ENCODE measurements at places on chromosomes 16 and 17. TPM values are rescaled to one million over a fixed set of nuclear protein-coding genes. Genes with fewer than 3 reads are reported as not detected.
A peak's percentile ranks its signal among the peaks of the same experiment; 100 is the strongest.

The ENPP7 gene
- polyA plus RNA-seq, result not detected

The CMTM2 gene
- not detected for polyA plus RNA-seq

GRCh38 chr16:81939164-81940056 is 71.9 kb downstream of the SDR42E1 start:
- no peak for DNase-seq
- H3K27me3 ChIP-seq, result no peaks in the 10 kb centered on the region
- no peak overlapping the region for H3K4me3 ChIP-seq

DNA sequence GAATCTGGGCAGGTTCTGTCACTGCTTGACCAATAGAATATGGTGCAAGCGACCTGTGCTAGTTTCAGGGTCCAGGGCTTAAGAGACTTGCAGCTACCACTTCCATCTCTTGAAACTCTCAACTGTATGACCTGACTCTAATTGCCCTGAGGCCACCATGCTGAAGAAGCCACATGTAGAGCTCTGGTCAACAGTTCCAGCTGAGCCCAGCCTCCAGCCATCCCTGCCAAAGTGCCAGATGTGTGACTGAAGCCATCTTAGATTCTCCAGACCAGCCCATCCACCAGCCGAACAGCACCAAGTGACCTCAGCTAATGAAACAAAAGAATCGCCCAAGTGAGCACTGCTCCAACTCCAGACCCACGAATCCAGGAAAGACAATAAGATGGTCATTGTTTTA is 3.4 kb upstream of the MT2A start:
- no peak for DNase-seq
- peaks cover 33% of the 10 kb centered on the region for H3K4me1 ChIP-seq
- H3K27me3 ChIP-seq, result no peaks in the 10 kb centered on the region
- H3K27ac ChIP-seq, result peak overlapping the region; percentile 95

DNA sequence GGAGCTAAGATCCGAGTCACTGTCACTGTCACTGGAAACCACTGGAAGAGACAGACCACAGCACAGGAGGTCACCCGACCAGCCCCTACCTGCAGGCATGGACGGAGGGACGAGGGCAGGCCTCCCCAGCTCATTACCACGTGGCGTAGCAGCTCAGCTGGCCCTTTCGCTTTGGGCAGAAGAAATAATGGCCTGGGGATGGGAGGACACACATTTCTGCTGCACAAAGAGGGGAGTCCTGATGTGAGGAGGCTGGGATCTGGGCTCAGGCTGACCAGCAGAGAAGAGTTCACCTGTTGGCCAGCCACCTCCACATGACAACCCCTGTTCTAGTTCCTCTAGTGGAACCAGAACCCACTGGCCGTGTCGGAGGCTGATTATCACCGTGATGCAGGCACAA is 38.2 kb upstream of the DOC2B start:
- no peak for DNase-seq
- H3K4me3 ChIP-seq, result no peak overlapping the region
- no peaks in the 10 kb centered on the region for H3K27me3 ChIP-seq

GRCh38 chr16:9092978-9093344 is 1.5 kb downstream of the HAPSTR1 start:
- DNase-seq, result no peak
- H3K4me1 ChIP-seq, result peaks cover 42% of the 10 kb centered on the region
- H3K27ac ChIP-seq, result peak overlapping the region; percentile 88
- H3K27me3 ChIP-seq, result no peaks in the 10 kb centered on the region
- H3K36me3 ChIP-seq, result peaks cover 25% of the 10 kb centered on the region
- H3K4me3 ChIP-seq, result peak overlapping the region; percentile 91

DNA sequence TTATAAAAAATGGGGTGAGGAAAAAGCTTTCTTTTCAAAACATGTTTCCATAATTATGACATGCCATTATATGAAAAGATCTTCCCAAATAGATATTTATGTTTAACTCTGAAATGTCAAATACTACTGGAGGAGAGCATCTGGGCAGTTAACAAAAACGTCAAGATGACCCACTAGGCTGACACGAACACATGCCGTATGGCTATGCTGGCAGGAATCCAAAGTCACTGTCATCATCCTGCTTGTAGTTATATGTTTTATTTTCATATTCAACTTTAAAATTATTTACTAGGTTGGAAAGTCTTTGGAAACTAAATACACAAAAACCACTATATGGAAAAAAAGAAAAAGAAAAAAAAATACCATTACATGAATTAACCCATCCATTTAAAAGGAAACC is 27.3 kb downstream of the ANKFY1 start:
- H3K27me3 ChIP-seq, result no peaks in the 10 kb centered on the region
- H3K36me3 ChIP-seq, result peaks cover 11% of the 10 kb centered on the region
- H3K27ac ChIP-seq, result no peak overlapping the region
- DNase-seq, result no peak
- peaks cover 26% of the 10 kb centered on the region for H3K4me1 ChIP-seq

- H3K4me1 ChIP-seq, result no peaks in the 10 kb centered on the region
- no peaks in the 10 kb centered on the region for H3K27me3 ChIP-seq
- H3K27ac ChIP-seq, result no peak overlapping the region
- H3K36me3 ChIP-seq, result no peaks in the 10 kb centered on the region
These were observed 2.5 kb downstream of the ITGAX start for GRCh38 chr16:31357324-31358109.

DNA sequence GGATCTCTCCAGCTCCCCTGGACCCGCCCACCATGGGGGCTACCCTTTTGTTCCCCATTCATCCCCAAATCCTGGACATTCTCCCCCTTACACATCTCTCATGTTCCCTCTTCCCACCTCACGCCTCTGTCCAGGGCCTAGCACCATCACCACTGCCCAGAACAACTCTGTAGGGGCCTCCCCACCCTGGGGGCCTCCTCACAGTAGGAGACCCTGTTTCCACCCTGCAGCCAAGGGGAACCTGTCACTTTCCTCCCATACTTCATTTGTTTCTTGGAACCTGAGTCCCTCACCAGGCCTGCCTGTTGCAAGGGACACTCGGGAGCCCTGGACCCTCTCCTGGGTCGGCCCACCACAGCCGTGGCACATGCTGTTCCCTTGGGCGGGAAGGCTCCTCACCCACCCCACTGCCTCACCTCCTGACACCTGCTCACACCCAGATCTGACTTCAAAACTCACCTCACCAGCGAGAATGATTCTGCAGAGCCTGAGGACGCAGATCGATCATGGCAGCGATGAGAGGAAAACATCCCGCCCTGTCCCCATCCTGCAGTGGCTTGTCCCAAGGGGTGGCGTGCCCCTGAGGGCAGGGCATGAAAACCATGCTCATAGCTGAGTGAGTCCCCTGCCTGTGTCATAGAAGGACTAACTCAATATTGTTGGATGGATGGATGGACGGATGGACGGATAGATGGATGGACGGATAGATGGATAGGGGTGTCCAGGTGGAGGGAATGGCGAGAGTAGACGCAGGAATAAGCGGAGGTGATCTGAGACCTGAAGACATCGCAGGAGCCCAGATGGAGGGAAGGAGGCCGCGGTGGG is 6.8 kb upstream of the RASD1 start:
- no peaks in the 10 kb centered on the region for H3K36me3 ChIP-seq
- H3K27me3 ChIP-seq, result peaks cover 52% of the 10 kb centered on the region
- no peak for DNase-seq
- H3K27ac ChIP-seq, result no peak overlapping the region

DNA sequence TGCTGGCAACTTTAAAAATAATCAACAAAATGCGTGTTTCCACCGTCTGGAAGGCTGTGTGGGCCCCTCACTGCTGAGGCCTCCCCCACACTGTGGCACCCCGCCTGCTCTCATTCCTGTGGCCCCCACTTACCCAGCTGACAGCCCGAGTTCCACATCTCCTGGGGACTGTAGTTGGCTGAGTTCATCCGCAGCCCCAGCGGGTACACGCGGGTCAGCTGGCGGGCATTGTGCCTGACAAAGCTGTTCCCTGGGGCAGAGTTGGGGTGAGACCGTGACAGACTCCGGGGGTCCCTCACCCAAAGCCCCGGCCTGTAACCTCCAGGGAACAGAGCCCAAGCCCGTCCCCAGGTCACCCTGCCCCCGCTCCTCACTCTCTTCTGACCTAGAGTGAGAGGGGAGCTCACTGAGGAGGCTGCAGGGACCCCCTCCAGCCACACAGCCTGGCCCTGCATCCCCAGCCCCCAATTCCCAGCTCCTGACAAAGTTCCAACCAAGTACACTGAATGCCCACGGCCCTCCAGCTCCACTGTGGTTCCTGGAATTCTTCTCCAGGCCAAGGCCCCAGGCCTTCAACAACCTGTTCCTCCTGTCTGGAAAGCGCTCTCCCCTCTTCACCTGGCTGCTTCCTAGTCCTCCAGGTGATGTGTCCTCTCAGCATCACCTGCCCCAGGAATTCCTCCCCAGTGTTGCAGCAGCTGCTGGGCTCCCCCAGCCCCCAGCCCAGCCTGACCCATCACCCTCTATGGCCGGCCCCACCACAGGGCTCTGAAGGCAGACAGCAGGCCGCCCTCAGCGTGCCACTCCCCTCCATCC is 18.0 kb downstream of the PLCD3 start:
- no peak for DNase-seq
- no peak overlapping the region for H3K27ac ChIP-seq
- no peaks in the 10 kb centered on the region for H3K27me3 ChIP-seq
- peaks cover 15% of the 10 kb centered on the region for H3K36me3 ChIP-seq
- no peak overlapping the region for H3K4me3 ChIP-seq
- no peaks in the 10 kb centered on the region for H3K4me1 ChIP-seq

- no peaks in the 10 kb centered on the region for H3K36me3 ChIP-seq
- no peak overlapping the region for H3K27ac ChIP-seq
- DNase-seq, result no peak
- no peaks in the 10 kb centered on the region for H3K4me1 ChIP-seq
- no peak overlapping the region for H3K4me3 ChIP-seq
These were observed 145.9 kb downstream of the BCAS3 start for GRCh38 chr17:60823515-60823914.

Data from keratinocyte (primary cell).